ENCODE measurements at places on chromosomes 4 and X. TPM values are rescaled to one million over a fixed set of nuclear protein-coding genes. Genes with fewer than 3 reads are reported as not detected.
A peak's percentile ranks its signal among the peaks of the same experiment; 100 is the strongest.

GRCh38 chr4:109967798-109968520 lies 55.3 kb downstream of the EGF start:
- DNase-seq, result no peak

ADH6 gene
- not detected for total RNA-seq

MFAP3L gene
- total RNA-seq, result 3.6 TPM

DNA sequence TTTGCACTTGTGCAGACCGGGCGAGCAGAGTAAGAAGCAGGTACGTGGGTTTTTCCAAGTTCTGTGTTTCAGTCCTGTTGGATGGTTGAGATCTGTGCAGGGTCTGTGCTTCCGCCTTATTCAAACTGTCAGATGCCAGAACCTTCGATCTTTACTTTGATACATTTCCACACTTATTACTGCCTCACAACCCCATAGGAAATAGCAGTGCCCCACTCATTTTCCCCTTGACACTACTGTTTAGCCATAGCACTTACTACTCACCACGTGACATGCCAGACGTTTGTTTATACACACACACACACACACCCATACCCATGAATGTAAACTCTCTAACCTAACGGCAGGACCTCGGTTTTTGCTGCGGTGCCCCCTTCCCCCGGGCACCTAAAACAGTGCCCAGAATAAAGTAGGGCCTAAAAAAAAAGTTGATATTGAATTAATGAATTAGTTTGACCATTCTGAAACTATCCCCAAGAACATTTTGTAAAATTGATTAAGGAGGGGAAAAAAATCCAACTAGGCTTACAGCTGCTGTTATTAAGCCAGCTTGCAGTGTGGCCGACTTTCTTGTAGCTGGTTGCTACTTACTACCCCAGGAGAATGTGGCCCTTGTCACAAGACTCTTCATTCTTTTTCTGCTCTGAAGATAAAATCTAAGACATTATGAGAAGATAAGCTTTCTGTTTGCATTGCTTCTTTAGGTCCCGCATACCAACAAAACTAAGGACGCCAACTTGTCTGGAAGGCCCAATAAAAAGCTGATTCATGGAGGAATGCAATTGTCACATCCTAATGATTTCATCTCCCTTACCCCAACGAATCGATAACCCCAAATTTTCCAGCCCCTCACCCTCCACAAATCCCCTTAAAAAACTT lies 704 bp upstream of the SEPSECS start:
- no peak for DNase-seq

ADGRL3 gene
- 5.9 TPM for total RNA-seq

FGB gene
- not detected for total RNA-seq

- no peak for DNase-seq
Measured at GRCh38 chrX:52355108-52355507, 13.7 kb upstream of the XAGE2 start.

KIT gene
- 7.8 TPM for total RNA-seq

GRCh38 chr4:56655627-56656345 lies 25.3 kb downstream of the HOPX start:
- DNase-seq, result no peak

DNA sequence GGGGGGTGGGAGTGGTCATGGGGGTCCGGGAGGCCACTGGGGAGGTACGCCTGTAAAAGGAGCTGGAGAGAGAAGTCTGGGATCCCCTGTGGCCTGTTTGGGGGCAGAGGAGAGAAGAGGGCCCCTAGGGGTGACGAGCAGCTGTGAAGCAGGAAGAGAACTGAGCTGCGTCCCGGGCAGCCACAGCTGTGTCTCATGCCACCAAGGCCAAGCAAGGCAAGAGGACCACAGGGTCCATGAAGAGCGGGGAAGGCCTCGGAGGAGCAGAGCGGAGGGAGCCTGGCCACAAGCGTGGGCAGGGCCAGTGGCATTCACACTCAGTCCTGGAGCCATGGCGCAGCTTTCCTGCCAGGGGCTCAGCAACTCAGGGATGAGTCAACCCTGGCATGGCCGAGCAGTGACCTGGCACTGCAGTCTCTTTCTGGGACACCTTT lies 13.6 kb upstream of the NAT8L start:
- peak; percentile 79 for DNase-seq

GRCh38 chr4:182478475-182478874 lies 235.3 kb downstream of the TENM3 start:
- DNase-seq, result no peak

DNA sequence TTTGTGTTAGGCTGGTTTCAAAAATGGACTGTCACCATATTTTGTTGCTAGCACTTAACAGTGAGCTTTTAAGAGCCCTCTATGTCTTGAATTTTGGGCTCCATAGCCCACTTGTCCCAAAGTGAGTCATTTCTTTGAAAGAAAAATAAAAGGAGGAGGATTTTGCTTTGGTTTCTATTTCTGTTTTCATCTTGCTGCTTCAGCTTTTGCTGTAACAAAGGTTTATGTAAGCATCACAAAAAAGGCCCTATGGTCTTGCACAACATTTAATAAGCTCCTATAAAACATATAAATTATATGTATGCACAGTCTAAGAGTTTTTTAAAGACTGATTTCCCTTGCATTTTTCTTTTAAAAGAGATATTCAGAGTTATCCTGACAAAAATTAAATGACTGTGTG lies 105.2 kb downstream of the PHOX2B start:
- DNase-seq, result no peak

CEP135 gene
- 6.3 TPM for total RNA-seq

- no peak for DNase-seq
Measured at GRCh38 chrX:153924149-153924861, 1.8 kb downstream of the ARHGAP4 start.

DNA sequence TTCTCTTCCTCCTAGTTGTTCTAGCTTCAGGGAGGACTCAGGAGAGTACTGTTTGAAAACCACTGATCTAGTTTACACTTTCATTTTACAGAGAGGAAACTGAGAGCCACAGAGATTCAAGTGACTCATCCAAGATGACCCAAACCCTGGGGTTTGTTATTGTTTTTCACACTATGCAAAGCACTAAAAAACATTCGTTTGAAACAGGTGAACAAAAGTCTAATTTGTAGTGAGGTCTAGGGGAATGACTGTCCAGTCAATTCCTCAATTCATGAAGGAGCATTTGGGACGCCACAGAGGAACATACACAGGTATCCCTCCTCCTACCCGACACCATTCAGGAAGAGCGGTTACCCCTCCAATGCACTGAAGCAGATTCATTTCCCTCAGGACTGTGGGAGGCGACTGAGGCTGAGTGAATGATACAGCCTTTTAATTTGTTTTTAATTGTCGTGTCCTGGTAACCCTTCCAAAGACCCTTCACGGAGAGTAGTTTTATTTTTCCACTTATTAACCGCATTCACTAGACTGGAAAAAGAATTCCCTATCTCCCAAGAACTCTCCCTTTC lies 30.3 kb downstream of the TLR10 start:
- DNase-seq, result no peak

DNA sequence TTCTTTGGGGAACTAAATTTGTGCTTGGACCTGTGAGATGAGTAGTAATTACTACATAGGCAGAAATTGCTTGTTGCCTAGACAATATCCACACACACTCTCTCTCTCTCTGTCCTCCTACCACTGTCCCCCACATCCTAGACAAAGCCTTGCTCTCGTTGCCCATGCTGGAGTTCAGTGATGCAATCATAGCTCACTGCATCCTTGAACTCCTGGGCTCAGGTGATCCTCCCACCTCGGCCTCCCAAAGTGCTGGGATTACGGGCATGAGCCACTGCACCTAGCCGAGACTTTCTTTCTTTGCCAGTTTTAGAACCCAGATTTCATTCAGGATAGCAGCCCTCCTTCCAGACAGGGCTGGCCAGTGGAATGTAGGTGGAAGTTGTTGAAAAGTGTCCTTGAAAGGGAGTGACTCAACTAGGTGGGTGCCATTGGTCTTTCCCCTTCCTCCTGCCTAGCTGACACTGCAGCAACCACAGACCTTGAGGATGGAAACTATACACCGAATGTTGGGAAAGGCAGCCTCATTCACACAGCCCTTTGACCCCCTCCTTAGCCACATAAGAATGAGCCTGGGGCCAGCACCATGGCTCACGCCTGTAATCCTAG lies 16.8 kb upstream of the LAP3 start:
- DNase-seq, result no peak

- no peak for DNase-seq
Measured at GRCh38 chr4:15381806-15382338, 46.0 kb upstream of the C1QTNF7 start.

TLR3 gene
- 10.9 TPM for total RNA-seq

DNA sequence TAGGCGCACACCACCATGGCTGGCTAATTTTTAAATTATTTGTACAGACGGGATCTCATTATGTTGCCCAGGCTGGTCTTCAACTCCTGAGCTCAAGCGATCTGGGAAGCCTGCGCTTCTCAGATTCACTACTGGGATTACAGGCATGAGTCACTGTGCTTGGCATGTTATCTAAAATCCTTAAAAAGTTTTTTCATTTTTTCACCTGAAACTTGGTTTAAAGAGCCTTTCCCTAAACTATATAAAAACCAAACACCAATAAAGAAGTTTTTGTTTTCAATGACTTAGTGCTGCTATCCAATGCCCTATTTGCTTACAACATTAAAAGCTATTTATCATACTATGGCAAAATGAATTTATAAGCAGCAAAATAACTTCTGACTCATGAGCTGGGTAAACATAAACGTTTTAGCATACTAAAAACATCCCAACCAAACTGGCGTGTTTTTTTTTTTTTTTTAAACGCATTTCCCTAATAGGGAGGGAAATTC lies 127.8 kb downstream of the UBE2K start:
- DNase-seq, result peak; percentile 24

TRAM1L1 gene
- 0.64 TPM for total RNA-seq

DNA sequence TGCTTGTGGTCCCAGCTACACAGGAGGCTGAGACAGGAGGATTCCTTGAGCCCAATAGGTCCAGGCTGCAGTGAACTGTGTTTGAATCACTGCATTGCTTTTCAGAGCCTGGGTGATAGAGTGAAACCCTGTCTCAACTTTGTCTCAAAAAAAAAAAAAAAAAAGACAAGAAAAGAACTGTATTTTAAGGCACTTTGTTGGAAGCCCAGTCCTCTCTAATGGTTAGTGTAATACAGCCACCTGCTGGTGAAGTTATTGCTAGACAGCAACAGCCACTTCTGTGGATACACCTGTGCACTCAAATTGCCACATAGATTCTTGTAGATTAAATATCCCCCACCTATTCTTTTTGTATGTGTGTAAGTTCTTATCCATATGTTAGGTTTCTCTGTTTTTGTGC lies 10.1 kb upstream of the FGG start:
- DNase-seq, result no peak

GRCh38 chr4:184409911-184410692 lies 64.2 kb downstream of the IRF2 start:
- peak; percentile 59 for DNase-seq

GRCh38 chr4:88041626-88042025 lies 34.2 kb downstream of the PKD2 start:
- no peak for DNase-seq

DNA sequence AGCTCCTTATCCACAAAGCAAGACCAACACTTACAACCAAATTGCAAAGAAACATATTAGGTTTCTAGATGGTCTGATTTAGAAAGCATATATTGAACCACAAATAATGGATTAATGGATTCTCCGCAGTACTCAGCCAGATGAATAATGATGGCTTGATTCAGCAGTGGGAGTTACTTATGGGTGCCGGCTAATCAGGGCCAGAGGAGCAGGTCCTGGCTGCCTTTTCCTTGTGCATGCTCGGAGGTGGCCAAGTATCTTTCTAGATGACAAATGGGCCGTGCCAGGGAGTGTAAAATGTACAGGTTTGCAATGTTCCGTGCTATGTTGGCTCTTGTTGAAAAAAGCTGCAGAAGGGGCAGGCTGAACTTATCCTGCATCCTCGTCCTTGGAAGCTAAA lies 70.2 kb downstream of the VCX3A start:
- DNase-seq, result no peak

DNA sequence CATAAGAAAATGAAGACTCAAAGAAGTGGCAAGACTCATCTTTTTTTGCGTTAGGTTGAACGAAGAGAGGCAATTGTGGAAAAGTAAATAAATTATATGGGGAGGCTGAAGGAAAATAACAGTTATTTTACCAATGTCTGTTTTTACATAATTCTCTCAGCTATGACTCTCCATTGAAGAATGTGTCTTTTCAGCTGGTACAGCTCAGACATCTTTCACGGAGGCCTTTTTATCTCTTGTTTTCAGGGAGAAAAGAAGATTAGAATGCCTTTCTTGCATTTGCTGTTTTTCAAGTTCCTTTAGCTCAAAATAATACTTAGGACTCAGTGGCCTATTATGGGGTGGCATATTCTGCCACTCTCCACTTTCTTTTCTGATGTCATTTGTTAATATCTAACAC lies 153.0 kb downstream of the ADAM29 start:
- DNase-seq, result no peak

DNA sequence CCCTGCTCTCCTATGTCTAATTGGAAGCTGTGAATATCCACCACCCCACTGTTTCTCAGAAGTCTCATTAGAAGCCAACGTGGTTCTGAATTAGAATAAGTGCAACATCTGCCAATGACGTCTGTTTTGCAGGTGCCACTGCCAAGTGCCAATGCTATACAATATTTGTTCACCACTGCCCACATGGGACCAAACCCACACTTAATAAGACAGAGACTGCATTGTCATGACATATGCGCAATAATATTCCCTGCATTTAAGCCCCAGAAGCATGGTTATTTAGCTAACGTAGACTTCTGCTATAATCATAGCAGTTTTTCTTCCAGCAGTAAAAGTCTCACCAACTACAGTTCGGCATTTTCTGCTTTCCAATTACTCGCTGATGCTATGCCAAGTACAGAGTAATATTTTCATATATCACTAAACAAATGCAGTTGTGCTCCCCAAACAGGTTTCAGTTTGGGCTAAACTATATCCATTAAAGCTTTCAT lies 262.5 kb upstream of the PCDH18 start:
- DNase-seq, result no peak

GRCh38 chr4:117626664-117627063 lies 407.6 kb upstream of the NDST3 start:
- DNase-seq, result no peak

GRCh38 chr4:152399246-152399645 lies 136.6 kb downstream of the FBXW7 start:
- no peak for DNase-seq

DNA sequence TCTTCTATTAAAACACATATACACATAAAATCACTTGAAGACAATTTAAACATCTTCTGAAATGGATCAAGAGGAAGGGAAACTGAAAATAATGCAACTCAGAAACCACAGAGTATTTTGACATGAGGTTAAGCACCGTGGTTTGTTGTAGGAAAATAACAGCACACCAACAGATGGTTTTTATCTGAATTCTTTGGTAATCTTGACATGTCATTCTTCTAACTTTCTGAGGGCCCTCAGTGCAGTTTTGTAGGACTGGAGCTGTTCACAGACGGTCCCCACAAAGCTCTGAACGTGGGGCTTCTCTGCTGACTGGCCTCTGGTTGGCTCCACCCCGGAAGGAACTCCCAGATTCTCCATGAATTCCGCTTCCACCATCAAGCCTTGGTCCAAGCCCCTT lies 16.0 kb upstream of the TLR8 start:
- no peak for DNase-seq

- no peak for DNase-seq
Measured at GRCh38 chrX:153538424-153538823, 21.0 kb downstream of the ATP2B3 start.
